ENCODE measurements at places on chromosomes 16 and 17. TPM values are rescaled to one million over a fixed set of nuclear protein-coding genes. Genes with fewer than 3 reads are reported as not detected.

The SP6 gene
- not detected for total RNA-seq

The TEFM gene
- 38.6 TPM for total RNA-seq

The CTRL gene
- 1.9 TPM for total RNA-seq

The KNOP1 gene
- 15.2 TPM for total RNA-seq

The SMIM22 gene
- not detected for total RNA-seq

The EVPLL gene
- not detected for total RNA-seq

The RHBDF2 gene
- total RNA-seq, result 5.9 TPM

GRCh38 chr16:29820271-29820701 is at the start of gene MVP:
TSS of gene MVP (plus strand) at chr16:29820462. CDS start at chr16:29830550, 10,088 bp downstream.
- peak; percentile 78 for DNase-seq

- no peak for DNase-seq
Observed at GRCh38 chr17:17186551-17187505, 19.3 kb downstream of the PLD6 start.

DNA sequence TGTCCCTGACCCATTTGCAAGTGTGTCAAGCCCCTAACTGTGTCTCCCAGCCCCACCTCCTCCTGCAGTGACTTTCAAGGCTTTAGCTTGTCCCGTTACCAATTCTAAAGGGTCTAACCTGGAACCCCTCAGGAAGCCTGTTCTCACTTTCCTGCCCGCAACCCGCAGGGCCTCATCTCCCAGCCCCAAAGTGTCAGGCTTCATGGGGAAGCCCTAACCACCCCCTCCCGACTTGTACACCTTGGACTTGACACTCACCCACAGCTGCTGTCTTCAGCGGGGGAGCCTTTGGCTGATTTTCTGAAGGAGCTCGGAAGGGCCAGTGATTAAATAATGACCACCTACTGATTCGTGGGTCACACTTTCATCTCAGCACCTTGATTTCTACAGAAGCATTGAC is 33.1 kb downstream of the NLRC5 start:
- no peak for DNase-seq

DNA sequence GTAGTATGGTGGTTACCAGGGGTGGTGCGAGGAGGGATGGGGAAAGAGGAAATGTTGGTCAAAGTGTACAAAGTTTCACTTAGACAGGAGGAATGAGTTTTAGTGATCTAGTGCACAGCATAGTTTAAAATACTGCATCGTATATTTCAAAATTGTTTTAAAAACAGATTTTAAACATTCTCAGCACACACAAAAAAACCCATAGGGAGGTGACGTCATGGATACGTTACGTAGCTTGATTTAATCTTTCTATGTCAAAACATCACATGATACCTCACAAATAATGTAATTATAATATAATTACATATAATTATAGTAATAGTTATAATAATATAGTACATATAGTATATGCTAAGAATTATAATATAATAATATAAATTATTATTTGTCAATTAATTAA is 614.2 kb downstream of the TMEM114 start:
- DNase-seq, result no peak

GRCh38 chr16:10269632-10270031 is 87.4 kb upstream of the GRIN2A start:
- DNase-seq, result no peak

DNA sequence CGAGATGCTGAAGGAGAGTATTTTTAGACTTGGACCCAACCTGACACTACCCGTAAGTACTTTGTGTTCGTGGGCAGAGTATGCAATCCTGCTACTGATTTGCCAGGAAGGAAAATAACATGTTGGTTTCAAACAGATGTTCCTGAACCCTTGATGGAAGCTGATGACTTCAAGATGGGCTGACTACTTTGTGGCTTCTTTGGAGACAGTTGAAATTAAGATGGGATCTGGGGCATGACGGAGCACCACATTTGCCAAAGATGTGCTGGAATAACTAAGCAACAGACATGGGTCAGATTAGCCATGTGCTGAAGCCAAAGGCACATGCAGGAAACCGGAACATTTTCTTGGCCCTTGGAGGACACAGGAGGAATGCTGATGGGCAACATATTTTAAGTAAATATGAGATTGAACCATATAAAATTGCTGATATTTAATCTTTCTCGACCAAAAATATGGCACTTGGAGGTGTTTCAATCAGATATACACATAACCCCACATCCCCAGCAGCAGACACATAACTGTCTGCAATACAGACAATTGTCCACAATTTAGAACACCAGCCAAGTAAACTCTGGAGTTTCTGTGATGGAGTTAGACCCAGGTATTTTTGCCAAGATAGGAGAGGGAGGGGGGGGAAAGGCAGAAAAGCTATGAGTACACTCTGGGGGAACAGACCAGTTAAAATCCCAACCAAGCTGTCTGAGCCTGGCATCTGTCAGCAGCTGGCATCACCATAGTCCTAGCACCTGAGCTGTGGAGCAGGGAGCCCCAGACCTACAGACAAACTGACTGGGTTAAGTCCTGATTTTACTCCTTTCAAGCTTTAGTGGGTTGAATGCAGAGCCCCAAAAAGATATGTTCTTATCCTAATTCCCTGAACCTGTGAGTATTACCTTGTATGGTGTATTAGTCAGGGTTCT is 329.4 kb upstream of the CDH5 start:
- DNase-seq, result peak; percentile 61

DNA sequence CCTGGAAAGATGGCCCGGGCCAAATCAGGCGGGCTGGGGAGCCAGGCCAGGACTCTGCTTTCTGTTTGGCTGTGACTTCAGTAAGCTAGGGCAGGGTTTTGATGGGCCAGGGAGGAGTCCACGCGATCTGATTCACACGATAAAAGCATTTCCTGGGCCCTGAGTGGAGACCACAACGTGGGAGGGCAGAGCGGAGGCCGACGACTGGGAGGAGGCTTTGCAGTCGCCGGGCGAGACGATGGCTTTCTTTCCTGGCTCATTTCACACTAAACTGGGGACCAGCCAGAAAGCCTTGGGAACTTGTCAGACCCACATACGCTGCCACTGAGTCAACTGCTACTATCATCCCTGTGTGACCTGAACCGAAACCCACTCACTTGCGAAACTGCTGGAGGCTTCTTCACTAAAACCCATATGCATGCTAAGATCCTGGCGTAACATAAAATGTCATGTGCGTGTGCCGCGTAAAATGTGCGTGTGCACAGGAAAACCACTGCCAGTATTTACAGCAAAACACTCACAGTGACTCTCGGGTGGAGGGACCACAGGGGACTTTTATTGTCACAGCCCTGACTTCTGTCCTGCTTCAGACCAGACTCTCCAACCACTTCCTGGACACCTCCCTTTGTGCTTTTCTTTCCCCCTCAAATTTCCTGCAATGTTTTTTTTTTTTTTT is 14.2 kb upstream of the RHBDF2 start:
- peak; percentile 92 for DNase-seq

DNA sequence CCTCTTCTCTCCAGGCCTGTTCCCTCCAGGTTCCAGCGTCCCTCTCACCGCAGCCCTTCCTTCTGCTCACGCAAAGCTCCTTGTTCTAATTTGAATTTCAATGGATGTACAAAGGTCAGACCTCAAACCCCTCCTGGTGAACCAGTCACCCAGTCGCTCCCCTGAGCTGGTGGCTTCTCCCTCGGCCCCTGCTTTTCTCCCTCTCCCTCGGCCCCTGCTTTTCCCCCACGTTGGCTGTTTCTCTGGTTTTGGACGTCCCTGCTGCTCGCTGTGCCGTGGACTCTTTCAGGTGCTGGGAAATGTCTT is 8.6 kb upstream of the MSLN start:
- no peak for DNase-seq

- DNase-seq, result peak; percentile 55
Observed at GRCh38 chr17:73307130-73307529, 4.7 kb downstream of the CDC42EP4 start.

DNA sequence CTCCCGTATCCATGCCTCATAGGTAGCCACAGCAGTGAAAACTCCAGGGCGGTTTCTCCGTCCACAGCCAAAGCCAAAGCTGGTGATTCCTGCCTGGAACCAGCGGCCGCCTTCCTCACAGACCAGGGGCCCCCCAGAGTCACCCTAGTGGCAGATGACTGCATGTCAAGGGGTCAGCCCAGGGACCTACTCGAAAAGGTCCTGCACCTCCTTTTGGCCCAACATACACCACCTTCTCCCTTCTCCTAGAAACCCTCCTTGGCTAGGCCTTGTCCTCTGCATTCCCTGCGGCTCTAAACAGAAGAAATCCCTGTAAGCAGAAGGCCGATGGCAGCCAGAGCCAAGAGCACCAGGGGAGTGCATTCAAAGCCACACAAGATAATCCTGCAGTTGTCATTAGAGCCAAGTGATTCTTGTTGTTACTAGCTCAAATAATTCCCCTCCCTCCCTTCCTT is 6.1 kb downstream of the PRSS36 start:
- no peak for DNase-seq

DNA sequence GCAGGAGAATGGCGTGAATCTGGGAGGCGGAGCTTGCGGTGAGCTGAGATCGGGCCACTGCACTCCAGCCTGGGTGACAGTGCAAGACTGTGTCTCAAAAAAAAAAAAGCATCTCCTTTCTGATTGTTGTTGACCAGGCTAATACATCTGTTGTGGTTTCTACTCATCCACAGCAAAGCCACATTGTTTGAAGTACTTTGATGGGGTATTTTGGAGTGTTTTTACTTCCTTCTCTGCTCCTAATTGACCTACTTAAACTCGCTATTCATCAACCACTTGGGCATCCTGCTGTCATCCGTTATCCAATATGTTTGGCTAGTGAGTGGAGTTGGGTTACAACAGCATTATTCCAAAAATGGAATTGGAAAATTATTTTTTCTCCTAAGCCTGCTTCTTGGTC is 3.5 kb upstream of the CDC27 start:
- DNase-seq, result no peak

GRCh38 chr16:20628213-20628612 is 52.0 kb upstream of the ACSM2B start:
- no peak for DNase-seq

- peak; percentile 11 for DNase-seq
Observed at GRCh38 chr16:85916141-85916890, 17.4 kb downstream of the IRF8 start.
